Brain microvascular endothelial cell (primary cell): ENCODE measurements at places on chromosomes 16 and 17.

DNA sequence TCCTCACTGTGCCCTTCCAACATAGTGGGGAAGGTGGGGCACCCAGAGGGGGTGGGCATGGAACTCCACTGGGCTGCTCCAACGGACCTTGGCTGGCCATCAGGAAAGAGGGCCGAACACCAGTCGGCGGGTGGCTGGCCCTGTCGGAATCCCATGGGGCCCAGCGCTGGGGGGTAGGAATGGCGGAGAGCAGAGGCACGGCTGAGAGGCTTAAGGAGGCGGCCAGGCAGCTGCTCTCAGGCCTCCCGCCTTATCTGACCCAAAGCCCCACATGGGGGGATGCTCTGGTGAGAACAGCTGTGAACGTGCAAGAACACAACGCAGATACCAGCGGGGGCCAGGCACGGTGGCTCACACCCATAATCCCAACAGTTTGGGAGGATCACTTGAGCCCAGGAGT is 4.4 kb upstream of the MYO1C start:
- no peak for DNase-seq

DNA sequence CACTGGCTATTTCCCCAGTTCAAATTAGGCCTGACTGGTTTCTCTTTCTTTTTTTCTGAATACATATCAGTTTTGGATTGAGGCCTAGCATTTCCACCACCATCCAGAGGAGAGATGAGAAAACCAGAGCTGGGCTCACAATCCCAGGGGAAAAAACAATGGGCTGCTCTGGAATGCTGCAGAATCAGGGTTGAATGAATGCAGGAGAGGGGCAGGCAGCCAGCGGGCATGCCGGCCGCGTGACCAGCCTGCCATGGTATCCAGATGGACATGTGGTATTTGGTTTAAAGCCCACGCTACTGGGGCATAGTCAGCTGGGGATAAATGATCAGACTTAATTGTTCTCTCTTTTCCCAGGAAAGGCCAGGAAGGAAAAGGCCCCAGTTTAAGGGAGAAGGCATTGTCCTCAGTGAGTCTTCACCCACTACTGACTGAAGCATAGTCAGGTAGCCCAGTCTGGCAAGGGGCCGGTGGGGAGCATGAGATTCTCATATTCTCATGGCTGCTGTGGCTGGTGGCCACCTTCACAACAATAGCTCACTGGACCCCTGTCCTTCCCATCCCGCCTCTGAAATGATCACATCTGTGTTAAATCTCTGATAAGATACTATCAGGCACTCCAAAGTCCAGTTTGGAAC is 38.7 kb upstream of the RHOT1 start:
- DNase-seq: no peak

GRCh38 chr17:76720211-76720610 is 6.2 kb downstream of the JMJD6 start:
- no peak for DNase-seq

DNA sequence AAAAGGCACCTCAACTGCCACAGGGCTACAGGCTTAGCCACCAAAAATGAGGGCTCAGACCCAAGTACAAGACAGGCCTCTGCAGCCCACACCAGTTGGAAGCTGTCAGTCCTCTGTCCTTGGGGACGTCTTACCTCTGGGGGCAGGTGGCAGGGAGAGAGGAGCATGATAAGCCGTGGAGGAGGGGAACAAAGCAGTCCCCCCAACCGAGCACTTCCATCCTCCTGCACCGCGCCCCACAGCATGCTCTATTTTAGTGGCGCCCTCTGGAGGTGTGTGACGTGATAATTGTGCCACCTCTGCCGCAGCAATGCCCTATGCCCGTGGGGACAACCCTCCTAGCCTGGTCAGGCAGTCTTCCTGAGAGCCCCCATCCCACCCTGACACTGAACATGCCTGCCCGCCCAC is 13.6 kb downstream of the G6PC3 start:
- DNase-seq: no peak

GRCh38 chr17:80272366-80272765 is 11.7 kb downstream of the RNF213 start:
- DNase-seq: no peak

- no peak for DNase-seq
Measured at GRCh38 chr17:75764417-75764710, 628 bp downstream of the GALK1 start.

GRCh38 chr16:49482690-49483089 is 109.1 kb downstream of the C16orf78 start:
- no peak for DNase-seq

- no peak for DNase-seq
Measured at GRCh38 chr16:88963583-88963982, 13.4 kb downstream of the CBFA2T3 start.

GRCh38 chr17:962670-963069 is 16.9 kb downstream of the NXN start:
- DNase-seq: no peak

DNA sequence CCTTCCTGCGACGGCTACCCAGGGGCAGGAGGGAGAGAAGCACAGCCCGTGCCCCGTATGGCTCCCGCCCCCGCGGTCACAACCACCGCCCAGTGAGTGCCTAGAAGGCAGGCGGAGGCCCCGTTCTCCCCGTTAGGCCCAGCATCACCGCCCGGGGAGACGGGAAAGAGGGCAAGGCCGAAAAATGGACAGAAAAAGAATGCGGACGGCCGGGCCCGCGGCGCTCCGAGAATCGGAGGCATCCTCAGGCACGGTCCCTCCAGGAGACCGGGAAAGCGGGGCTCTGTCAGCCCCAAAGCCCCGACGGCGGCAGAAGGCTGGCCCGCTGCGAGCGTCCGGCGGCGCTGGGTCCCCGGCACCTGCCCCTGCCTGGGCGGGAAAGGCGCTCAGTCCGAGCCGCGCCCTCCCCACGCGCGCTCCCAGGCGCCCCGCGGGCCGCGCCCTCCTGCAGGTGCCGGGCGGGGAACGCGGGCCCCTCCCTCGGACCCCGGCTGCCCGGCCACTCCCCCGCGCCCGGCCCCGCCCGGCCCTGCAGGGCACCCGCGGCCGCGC is 407 bp downstream of the MCRIP1 start:
- DNase-seq: no peak

DNA sequence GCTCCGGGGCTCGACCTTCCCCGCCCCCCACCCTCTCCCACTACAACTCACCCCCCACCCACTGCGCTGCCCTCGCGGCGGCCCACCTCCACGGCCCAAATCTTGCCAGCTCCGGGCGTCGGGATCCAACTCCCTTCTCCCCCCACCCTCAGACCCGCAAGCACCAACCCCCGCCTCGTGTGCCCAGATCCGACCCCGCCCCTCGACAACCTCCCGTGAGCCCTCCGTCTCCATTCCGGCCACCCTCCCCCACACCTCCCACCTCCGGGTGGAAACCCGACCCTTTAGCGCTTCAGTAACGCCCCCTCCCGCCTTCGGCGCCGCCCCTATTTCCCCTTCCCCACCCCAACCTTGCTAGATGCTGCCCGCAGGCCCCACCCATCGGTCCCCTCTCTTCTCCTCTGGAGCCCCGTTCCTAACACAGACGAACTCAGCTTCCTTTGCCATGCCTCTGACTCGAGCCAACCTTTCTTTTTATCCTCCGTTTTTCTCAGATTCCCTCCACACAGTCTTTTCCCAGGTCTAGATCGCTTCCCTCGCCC is 717 bp downstream of the UBE2Z start:
- DNase-seq: peak; percentile 82

GRCh38 chr16:64478252-64478906 is 643.5 kb downstream of the CDH11 start:
- DNase-seq: peak; percentile 81

DNA sequence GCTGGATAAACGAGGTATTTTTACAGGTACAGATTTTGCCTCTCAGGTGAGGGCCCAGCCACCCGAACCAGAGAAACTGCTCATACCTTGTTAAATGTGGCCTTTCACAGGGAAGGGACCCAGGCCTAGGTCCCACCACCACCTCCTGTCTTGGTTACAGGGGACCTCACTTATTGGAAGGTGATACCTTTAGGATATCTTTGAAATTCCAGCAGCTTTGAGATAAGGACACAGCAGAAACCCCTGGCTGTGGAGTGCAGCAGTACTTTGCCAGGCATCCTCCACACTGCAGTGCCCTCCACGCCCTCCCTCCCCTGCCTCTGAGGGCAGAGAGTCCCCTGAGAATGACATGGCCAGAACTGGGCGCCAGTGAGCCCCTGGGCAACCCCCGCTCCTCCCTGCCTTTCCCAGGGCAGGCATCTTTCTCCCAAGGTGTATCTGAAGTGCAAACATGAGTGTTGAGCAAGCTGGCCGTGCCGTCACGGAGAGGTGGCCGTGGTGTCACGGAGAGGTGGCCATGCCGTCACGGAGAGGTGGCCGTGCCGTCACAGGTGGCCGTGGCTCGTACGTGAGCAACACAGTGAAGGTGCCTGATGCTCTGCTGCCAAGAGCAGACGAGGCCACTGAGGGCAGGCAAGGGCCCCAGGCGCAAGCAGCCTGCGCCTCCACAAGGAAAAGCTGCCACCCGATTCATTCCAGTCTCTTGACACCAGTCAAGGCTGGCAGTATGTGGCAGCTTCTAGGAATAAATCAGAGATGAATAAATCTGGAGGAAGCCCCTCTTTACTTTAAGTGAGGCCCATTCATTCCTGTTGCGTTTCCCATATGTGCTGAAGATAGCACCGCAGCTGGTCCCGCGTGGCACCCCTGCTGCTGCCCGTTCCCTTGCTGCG is 134.5 kb upstream of the CHMP6 start:
- no peak for DNase-seq

DNA sequence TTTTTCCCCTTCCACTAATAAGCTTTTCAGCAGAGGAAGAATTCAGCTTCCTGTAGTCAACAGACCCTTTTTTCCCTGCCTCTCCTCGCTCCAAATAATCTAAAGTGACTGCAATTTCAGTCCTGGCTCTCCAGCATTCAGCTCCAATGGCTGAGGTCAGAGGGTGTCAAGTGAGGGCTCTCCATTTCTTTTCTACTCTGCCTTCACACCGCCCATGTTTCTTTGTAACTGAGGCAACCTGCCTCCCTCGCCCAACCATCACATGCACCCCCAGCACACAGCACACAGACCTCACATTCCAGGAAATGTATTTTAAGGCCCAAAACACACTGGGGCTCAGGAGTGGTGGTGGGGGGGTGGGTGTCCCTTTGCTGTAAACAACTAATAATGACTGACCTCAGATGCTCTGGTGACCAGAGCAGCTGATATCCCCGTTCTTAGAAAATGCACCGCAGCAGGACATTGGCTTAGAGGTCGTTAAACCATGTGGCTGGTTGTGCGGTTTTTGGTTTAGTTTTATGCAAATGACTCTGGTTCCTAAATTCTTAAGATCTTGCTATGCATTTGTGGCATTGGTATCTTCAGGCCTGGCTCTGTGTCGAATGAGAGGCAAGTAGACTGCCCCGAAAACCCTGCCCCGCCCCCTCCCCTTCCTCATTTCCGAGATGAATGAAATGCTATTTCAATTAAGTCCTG is 203.6 kb downstream of the ZFHX3 start:
- no peak for DNase-seq

GRCh38 chr17:15479703-15480102 is 12.3 kb upstream of the CDRT4 start:
- DNase-seq: no peak

GRCh38 chr16:81415751-81416150 is 28.9 kb upstream of the CMIP start:
- no peak for DNase-seq

- no peak for DNase-seq
Measured at GRCh38 chr16:16107839-16108238, 115.5 kb downstream of the ABCC6 start.

GRCh38 chr17:61443475-61443882 is 8.7 kb upstream of the TBX4 start:
- DNase-seq: no peak

DNA sequence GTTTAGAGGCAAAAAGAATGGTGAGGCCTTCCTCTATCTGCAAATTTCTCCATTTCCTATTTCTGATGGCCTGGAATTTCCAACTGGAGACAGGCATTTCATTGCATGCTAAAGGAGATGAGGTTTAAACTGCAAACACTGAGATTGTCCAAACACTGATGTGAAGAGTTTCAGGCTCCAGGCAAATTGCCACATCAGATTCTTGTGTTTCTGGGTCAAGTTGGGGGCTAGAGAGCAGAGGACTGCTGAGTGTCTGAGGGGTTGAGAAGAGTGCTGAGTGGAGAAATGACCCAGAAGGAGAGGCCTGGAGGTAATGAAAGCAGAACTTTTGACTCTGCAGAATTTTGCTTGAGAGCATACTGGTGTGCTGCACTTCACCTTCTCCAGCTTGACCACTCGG is 216.7 kb upstream of the MPHOSPH6 start:
- DNase-seq: no peak

- no peak for DNase-seq
Measured at GRCh38 chr17:78595135-78595810, 18.1 kb upstream of the DNAH17 start.

DNA sequence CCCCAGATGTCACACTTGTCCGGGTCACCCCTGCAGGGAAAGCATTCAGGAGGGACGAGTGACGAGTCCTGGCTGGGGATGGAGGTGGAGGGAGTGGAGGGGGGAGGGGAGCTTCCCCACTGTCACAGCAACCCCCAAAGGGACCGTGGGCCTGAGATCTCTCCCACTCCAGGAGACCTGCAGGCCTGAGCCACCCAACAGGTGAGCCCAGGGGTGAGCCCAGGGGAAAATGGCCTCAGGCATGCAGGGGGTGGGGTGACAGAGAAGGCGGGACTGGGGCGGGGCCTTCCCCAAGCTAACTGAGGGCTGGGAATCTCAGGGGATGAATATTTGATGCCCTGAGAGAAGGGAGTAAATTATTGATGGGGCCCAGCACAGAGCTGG is 2.4 kb downstream of the USH1G start:
- DNase-seq: no peak

DNA sequence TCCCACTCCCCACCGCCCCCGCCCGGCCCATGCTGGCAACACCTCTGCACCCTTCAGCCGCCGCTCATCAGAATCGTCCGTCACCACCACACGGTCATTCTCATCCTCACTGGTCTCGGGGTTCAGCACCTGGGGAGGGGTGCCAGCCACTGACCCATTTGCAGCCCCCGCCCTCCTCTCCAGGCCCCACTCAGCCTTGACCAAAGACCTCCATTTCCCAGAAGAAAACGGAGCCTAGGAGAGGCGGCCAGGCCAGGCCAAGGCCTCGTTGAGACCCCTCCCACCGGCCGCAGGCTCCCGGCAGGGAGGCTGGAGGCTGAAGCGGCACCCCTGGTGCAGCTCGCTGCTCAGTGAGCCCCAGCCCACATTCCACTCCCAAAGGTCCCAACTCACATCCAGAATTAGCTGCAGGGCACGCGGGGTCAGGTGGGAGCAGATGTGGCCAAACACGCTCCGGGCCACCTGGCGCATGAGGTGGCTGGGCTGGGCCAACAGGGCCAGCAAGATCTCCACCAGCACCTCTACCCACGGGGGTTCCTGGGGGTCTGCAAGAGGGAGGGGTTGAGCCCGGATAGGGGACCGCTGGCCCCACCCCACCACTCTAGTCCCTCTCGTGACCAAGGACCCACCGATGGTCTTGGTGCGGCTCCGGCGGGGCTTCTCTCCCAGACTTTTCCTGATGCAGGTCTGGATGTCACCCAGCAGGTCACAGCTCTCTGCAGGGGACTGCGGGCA is 9.8 kb downstream of the MYBBP1A start:
- DNase-seq: no peak

DNA sequence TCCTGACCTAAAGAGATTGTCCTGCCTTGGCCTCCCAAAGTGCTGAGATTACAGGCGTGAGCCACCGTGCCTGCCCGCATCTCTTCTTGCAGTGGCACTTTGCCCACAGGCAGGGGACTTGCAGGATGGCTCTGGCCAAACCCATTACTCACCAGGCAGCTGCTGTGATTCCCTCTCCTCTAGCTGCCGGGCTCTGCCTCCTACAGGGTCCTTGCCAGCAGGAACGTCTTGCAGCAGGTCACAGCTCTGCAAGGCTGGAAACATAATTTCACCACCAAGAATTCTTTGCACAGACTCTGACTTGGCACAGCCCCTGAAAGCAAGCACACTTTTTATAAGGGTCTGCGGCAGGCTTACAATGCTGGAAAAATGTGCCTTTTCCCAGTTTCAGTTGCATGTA is 20.3 kb downstream of the COX4I1 start:
- no peak for DNase-seq
